CD8-positive, alpha-beta memory T cell (primary cell): ENCODE measurements at places on chromosomes 4 and X. TPM values are rescaled to one million over a fixed set of nuclear protein-coding genes. Genes with fewer than 3 reads are reported as not detected.

Gene SCML2
- 0.58 TPM for polyA plus RNA-seq

Gene CFI
- polyA plus RNA-seq = not detected

Gene ATRX
- polyA plus RNA-seq = 80.8 TPM

Gene NAP1L2
- polyA plus RNA-seq = 1.8 TPM

Gene FAM53A
- 1.5 TPM for polyA plus RNA-seq

Gene FATE1
- not detected for polyA plus RNA-seq

Gene TCP11X2
- polyA plus RNA-seq = not detected

Gene EMCN
- polyA plus RNA-seq = not detected

Gene STIM2
- polyA plus RNA-seq = 41.4 TPM

Gene NIPAL1
- 0.61 TPM for polyA plus RNA-seq
